ENCODE measurements at places on chromosomes 7 and 10.

DNA sequence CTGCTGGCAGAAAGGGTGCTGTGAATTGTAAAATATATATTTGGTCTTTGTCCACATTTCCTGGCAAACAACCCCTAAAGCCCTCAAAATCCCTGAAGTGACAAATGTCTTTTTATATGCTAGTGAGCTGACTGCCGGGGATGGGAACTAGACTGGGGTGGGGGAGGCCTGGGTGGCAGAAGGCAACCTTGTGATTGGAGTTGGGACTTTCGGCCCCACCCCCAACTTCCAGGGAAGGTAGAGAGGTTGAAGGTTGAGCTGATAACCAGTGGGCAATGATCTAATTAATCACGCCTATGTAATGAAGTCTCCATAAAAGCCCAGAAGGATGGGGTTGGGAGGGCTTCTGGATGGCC is 2.7 kb downstream of the EPHA1 start:
- no peak for DNase-seq

DNA sequence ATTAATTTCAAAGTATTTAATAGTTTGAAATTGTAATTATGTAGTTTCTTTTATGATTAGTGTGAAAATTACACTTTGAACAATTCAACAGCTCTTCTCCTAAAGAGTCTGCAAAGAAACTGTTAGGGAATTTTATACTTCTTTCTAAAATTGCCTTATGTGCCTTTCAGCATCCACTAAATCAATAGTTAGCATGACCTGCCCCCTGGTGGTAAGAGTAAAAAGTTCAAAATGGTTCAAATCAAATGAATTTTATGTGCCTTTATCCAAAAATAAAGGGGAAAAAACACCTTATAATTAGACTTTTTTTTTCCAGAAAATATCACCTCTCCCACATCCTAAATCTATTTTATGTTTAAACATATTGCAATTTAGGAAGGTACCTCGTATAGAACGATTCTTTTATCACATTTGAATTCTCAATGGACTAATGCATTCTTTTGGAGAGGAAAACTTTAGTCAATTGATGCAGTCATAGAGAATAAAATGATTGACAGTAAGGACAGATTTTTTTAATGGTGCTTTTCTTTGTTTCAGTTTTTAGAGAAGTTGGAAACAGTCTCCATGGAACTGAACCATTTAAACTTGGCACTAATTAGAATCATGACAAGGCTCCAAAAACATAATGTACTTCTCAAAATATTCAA is 163.7 kb downstream of the SEMA3D start:
- DNase-seq, result peak; percentile 5

DNA sequence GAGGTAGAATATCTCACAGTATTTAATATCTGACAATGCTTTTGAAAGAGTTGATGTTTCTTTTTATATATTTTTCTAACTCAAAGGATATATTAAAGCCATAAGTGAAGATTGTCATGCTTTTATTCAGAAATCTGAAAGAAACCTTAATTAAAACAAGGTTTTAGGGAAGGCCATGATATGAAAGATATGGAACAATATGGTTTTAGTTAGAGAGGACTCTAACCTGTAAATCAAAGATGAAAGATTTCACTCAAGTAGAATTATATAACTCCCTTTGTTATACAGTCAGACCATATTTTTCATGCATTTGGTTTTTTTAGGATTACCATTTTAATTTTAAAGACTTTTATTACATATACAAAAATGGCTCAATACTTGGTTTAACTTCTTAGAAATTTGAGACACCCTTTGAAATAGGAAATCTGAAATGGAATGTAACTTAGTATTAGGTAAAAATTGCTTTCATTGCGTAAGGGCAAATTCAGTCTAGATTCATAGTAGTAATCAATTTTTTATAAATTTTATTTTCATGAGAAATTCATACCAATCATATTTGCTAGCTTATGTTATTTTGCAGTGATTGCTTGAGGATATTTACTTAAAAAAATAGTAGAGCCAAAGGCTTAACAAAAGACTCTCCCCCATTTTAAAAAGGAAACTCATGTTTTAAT is 119.8 kb downstream of the TWIST1 start:
- no peak for DNase-seq

DNA sequence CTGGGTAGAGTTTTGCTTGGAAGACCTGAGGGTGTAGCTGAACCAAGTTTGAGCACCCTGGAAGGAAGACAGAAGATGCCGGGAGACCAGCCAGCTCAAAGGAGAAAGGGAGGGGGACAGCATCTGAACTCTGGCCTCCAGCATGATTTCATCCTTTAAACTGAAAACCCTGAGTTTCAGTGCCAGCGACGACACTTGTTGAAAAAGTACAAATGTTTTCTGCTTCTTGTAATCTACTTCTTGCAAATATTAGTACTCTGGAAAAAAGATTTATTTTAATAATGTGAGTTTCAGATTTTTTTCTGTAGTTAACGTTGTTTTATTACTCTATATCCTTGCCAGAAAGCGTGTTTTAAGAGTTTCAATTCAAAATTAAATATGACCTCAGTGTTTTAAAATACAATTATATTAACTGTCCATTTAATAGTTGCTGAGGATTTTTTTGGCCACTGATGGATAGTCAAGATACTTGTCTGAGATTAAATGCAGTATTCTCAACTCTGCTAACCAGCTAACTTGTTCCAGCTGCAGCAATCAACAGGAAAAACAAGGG is 227.7 kb downstream of the MGMT start:
- no peak for DNase-seq

DNA sequence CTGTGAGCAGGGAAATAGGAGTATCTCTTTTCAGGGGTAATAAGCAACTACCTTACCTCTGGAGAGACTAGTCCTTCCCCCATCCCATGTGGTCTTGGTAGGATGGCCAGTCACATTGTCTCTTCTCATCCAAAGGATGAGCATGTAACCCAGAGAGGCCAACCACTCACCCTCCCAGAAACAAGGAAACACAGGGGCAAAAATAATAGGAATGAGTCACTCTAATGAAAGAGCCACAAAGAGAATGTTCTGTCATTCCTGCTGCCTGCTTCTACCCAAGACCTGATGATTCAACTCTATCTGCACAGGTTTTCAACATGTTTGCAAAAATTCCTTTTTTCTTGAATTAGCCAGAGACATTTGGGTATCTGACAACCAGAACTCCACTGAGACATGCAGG is 99.3 kb upstream of the NFE2L3 start:
- no peak for DNase-seq

- no peak for DNase-seq
These were observed 633.4 kb downstream of the PARD3 start for GRCh38 chr10:34181553-34182300.

GRCh38 chr7:151818674-151819519 is 58.0 kb downstream of the PRKAG2 start:
- no peak for DNase-seq

GRCh38 chr10:2992401-2993198 is 74.7 kb upstream of the PFKP start:
- DNase-seq, result no peak

DNA sequence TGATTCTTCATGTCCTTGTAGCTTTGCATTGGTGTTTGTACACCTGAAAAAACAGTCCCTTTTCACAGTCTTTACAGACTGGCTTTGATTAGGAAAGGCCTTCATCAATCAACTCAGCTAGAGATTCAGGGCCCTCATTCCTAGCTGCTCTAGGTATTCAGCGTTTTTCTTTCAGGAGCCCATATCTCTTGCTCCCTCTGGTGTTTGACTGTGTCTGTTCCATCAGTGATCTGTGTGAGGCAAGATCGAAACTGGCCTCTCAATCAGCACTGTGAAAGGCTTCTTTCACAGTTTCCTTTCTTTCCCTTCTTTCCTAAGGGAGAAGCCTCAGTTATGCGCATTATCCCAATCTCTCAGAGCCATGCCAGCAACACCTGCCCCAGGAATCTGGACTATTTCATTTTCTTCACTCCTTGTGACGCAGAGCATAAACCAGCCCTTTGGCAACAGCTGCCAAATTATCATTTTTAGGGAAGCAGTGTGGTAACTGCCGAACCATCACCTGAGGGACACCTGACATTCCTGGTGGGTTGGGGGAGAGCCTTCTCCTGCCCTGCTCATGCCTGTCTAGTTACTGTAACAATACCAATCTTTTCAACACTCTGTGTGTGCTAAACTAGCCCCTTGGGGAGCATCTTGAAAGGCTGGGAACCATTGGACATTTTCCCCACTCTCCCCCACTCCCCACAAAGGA is 75.7 kb upstream of the CCDC71L start:
- DNase-seq, result peak; percentile 26

DNA sequence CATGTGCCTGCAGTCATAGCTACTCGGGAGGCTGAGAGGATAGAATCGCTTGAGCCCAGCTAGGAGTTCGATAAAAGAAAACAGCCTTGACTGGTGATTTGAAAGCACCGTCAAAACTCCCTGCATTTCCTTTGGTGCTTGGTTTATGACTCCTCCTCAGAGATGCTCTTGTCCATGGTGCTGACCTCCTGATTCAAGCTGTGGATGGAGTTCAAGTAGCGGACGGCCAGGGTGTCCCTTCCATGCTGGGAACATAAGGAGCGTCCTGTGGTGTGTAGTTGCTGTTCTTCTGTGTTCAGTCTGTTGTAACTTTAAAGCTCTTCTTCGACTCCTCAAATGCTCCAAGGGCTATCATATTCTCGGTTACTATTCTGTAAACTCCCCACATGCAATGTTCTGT is 382.5 kb upstream of the KIAA1217 start:
- DNase-seq, result no peak

- DNase-seq, result no peak
These were observed 149.3 kb upstream of the NRP1 start for GRCh38 chr10:33483816-33484190.

DNA sequence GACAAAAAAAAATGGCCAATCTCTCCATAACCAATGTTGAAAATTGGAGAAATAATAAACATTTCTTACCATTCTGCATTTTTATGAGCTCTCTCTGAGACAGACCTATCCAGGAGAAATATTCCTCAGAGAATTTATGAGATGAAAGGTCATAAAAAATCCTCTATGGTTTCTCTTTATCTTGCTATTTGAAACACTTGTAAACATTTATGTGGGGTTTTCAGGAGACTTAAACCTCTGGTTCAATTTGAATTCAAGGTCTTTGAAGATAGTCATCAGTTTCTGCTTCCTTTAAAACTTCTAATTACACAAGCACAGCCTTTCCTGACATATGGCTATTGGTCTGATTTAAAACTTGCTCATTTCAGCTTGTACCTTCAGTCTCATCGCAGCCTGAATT is 78.5 kb upstream of the APBB1IP start:
- no peak for DNase-seq

DNA sequence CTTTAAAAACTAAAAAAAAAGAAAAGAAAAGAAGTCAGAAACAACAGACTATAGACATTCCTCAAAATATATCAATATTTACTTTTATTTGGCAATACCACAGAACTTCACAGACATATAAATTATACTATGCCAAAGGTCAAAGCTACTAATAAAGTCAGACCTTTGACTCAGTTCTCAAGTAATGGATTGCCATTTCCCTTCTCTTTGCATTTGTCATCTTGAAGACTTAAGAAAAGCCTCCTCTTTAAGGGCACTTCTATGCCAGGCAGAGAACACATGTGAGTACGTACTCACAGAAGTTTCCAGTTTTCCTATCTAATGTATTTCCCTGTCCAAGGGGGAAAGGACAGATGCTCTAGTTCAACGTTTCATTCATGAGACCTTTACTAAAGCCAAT is 37.6 kb downstream of the TNPO3 start:
- DNase-seq, result no peak

DNA sequence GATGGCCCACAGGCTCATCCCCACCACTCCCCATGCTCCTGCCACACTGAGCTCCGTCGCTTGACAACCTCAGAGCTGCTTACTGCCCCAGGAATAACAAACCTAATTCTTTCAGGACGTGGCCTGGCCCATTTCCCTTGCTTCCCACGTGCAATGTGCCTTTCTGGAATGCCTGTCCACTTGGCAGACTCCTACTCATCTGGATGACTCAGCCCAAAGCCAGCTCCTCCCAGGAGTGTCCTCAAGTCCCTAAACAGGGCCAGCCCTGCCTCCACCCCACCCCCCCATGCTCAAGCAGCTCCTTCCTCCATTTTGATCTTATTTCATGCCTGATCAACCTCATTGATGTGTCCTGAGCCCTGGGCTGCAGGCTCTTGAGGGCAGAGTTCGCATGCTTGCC is 164.9 kb upstream of the RNF32 start:
- no peak for DNase-seq

DNA sequence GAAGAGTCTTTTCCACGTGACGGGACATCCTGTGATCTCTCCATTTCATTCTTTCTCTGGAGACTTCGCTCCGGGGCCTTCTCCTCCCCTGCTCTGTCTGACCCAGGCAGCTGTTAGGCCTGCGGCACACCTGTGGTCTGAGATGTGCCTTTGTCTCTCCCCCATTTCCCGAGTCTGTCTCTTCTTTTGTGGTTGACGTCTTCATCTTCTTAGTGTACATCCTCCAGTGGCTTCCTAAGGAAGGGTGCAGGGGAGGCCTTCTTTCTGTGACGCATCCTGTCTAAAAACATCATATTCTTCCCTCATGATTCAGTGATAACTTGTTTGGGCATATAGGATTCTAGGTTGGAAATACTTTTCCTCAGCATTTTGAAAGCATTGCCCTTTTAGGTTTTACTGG is 17.2 kb upstream of the ATP6V0E2 start:
- DNase-seq, result no peak

DNA sequence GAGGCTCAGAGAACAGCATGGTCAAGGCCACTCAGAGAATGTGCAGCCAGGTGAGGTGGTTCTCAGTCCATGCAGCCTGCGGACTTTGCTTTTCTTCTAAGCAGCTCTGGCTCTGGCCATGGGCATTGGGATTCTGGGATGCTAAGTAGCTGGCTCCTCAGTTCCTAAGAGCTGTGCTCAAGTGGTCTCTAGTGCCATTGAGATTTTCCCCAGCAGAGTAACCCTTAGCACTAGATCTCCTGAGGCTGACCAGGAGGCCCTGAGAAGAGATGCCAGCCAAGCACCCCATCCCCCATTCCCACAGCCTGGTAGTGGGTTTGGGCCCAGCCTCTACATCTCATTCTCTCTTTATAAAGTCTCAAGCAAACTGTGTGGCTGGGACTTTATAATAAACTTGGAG is 77.1 kb downstream of the KCNMA1 start:
- no peak for DNase-seq

DNA sequence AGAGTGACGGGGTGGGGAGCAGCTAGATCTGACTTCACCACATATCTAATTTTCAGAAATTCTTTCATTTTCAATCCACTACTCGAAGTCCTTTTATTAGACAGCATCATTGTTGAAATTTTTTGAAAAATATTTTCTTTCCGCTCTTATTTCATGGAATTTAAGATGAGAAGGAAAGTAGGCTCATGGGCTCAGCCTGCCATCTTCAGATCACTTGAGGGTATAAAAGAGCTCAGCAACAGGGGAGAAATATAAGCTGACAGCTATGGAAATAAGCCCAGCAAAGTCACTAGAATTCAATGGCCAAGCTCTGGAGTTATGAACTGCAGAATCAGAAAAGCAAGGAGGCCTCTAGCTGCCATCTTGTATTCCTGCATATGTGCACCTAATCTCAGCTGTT is 389.1 kb downstream of the XPNPEP1 start:
- no peak for DNase-seq

- peak; percentile 71 for DNase-seq
These were observed 12.6 kb upstream of the CDH23 start for GRCh38 chr10:71383972-71384687.

Measured in activated T-cell treated with anti-CD3 and anti-CD28 coated beads, Interleukin-2, amount 50 U/mL, for 4 hours (primary cell).